GM13976 (cell line): ENCODE measurements at places on chromosomes 16 and 17.

GRCh38 chr16:70657956-70658355 lies 11.6 kb downstream of the IL34 start:
- DNase-seq = no peak

GRCh38 chr17:62888765-62889164 lies 77.3 kb upstream of the TANC2 start:
- no peak for DNase-seq

GRCh38 chr17:36532435-36532975 lies 2.2 kb downstream of the MYO19 start:
- DNase-seq = no peak

GRCh38 chr16:61945511-61945910 lies 90.7 kb downstream of the CDH8 start:
- no peak for DNase-seq

GRCh38 chr16:4639899-4640509 lies 15.4 kb downstream of the MGRN1 start:
- no peak for DNase-seq

DNA sequence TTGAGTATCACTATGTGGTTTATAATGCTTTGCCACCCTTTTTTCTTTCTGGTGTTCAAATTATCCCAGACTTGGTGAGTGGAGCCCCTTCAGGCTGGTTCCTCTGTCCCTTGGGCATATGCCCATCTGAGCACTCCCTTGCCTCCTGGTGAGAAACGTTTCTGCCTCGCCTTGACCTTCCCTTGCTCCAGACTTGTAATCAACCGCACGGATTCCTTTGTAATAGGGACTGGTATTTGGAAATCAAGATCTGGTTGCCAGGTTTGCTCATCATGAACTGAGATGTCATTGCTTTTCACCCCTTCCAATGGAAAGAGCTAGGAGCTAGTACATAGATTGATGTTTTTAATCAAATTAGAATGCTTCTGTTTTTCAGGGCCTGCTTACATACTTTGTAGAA lies 43.7 kb downstream of the SEC14L1 start:
- no peak for DNase-seq

- no peak for DNase-seq
These were observed 19.0 kb upstream of the ZNF652 start for GRCh38 chr17:49381033-49381432.

- no peak for DNase-seq
These were observed 236.0 kb downstream of the IRX3 start for GRCh38 chr16:54050459-54051210.

- peak; percentile 18 for DNase-seq
These were observed 35.3 kb upstream of the ACSM2B start for GRCh38 chr16:20611350-20611902.

DNA sequence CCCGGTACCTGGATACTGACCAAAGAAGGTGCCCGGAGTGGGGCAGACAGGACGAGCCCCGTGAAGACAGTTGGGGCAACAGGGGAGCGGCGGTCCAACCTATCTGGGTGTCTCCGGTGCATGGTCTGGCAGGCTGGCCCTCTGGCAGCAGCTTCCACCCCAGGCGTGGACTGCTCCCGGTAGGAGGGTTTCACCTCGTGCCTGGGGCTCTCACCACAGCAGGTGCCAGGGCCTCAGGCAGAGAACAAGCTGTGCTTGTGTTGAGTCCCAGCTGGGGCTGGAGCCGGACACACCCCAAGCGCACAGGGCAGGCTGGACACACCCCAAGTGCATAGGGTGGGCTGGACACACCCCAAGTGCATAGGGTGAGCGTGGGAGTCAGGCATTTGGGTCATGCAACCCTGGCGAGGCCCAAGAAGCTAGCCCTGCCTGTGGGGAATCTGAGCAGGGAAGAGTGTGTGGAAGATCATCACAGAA lies 1.5 kb upstream of the FBXL16 start:
- no peak for DNase-seq

DNA sequence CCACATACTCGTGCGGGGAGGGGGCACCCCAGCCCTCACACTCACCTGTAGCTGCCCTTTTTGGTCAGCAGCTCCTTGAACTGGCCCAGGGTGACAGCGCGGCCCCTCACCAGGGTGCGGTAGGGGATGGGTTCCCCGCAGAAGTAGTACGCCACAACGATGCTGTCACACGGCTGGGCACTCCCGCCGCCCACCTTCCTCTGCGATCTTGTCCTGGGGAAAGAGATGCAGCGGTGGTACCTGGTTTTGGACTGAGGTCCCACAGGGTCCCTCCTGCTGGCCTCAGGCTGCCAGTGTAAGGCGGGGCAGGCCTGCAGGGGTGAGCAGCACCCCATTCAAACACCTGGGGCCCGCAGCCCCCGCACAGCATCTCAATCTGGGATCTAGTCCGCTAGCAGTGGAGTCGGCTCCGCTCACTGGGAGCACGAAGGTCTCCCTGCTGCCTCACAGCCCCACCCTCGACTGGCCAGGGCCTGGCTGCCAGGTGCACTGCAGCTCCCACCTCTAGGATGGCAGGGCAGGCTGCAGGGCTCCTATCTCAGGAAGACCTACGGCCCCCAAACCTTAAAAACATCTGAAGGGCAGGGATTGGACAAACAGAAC lies 6.5 kb downstream of the PDIA2 start:
- DNase-seq = no peak

DNA sequence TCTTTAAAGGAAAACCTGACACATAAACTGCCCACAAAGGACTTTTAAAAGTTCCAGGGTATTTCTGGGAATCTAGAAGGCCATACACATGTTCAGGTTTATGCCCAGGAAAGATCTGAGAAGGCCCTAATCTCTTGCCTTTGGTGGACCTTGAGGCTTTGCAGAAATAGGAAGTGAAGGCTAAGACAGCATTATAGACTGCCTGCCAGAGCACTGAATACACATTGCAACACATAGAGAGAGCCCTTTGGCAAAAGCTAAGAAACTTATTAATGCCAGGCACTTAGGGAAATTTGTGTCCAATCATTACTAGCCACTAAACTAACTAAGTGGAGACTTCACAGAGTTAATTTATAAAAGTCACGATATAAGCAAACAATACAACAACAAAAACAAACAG lies 70.4 kb downstream of the MMD start:
- no peak for DNase-seq
